ENCODE measurements at places on chromosomes 7 and 10. TPM values are rescaled to one million over a fixed set of nuclear protein-coding genes. Genes with fewer than 3 reads are reported as not detected.

Gene UBE2D1
- 9.8 TPM for total RNA-seq

Gene SYT15B
- total RNA-seq, result 3.0 TPM

Gene NAT16
- total RNA-seq, result not detected

DNA sequence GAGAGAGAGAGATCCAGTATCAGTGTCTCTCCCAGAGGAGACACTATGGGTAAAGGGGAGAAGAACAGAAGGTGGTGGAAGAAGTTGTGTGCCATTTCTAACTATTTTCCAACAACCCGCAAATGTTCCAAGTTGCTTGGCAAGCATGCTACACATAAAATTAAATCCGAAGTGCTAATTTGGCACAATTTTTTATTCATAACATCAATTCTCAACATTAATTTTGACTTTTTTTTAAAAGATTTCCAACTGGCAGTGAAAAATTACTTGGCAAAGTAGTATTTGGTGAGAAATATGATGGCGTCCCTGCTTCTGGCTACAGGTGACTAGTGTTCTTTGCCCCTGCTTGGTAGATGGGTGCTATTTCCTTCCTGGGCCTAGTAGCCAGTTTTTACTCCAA lies 622.0 kb downstream of the SORCS1 start:
- H3K27me3 ChIP-seq, result no peaks in the 10 kb centered on the region
- no peak overlapping the region for H3K27ac ChIP-seq
- no peaks in the 10 kb centered on the region for H3K4me1 ChIP-seq
- H3K36me3 ChIP-seq, result no peaks in the 10 kb centered on the region
- DNase-seq, result no peak

DNA sequence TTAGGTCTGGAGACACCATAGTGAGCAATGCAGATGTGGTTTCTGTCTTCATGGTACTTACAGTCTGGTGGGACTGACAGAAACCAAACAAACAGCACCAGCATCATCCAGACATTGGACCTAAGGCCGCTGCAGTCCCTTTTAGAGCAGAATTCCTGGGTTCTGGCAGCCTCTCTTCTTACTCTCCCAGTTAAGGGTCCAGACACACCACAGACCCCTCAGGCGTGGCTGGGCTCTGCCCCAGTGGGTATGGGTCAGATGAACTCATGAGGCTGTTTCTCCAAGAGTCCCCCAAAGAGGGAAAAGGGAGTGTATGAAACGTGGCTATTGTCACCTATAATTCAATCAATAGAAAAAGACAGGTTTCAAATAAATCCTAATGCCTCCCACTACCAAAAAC lies 31.3 kb downstream of the PRLHR start:
- H3K4me3 ChIP-seq, result no peak overlapping the region
- no peak for DNase-seq
- H3K27ac ChIP-seq, result no peak overlapping the region
- H3K4me1 ChIP-seq, result no peaks in the 10 kb centered on the region

Gene FAM25A
- not detected for total RNA-seq

GRCh38 chr7:151795168-151795811 lies 81.6 kb downstream of the PRKAG2 start:
- no peak overlapping the region for H3K27ac ChIP-seq
- H3K4me3 ChIP-seq, result no peak overlapping the region
- H3K36me3 ChIP-seq, result no peaks in the 10 kb centered on the region
- DNase-seq, result no peak
- H3K27me3 ChIP-seq, result no peaks in the 10 kb centered on the region

GRCh38 chr10:60910543-60910942 lies 33.4 kb downstream of the RHOBTB1 start:
- no peak overlapping the region for H3K4me3 ChIP-seq
- no peaks in the 10 kb centered on the region for H3K4me1 ChIP-seq
- DNase-seq, result no peak
- H3K27me3 ChIP-seq, result no peaks in the 10 kb centered on the region
- H3K36me3 ChIP-seq, result no peaks in the 10 kb centered on the region

- no peaks in the 10 kb centered on the region for H3K36me3 ChIP-seq
- H3K4me1 ChIP-seq, result no peaks in the 10 kb centered on the region
- DNase-seq, result no peak
- H3K4me3 ChIP-seq, result no peak overlapping the region
Observed at GRCh38 chr7:95209276-95209675, 115.1 kb downstream of the PON1 start.

Gene NOS3
- total RNA-seq, result 6.1 TPM
